ENCODE measurements at places on chromosomes 5 and 9. TPM values are rescaled to one million over a fixed set of nuclear protein-coding genes. Genes with fewer than 3 reads are reported as not detected.

Gene OTULINL
- polyA plus RNA-seq = 7.3 TPM

Gene MYMK
- not detected for polyA plus RNA-seq

Gene DBH
- not detected for polyA plus RNA-seq

Gene SMIM32
- polyA plus RNA-seq = 0.35 TPM

Gene NOTCH1
- polyA plus RNA-seq = 25.0 TPM

Gene MCIDAS
- polyA plus RNA-seq = 0.06 TPM

Gene LIX1
- polyA plus RNA-seq = not detected

Gene MSX2
- polyA plus RNA-seq = 2.1 TPM

Measured in adipose tissue (tissue), 3 donors.